ELR (cell line): ENCODE measurements at places on chromosomes 12 and 14.

DNA sequence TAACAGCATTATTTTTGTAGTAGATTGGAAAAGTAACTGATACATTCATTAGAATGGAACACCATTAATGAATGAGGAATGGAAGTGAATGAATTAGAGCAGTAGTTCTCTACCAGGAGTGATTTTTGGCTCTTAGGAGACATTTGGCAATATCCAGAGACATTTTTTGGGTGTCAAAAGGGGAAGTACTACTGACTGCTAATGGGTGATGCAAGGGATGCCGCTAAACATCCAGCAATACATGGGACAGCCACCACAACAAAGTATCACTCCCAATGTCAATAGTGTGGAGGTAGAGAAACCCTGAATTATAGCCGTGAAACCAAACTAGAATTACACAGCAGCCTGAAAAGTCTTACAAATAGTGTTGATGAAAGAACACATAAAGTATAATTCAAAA is 1.5 kb downstream of the CHURC1 start:
- no peak for DNase-seq

DNA sequence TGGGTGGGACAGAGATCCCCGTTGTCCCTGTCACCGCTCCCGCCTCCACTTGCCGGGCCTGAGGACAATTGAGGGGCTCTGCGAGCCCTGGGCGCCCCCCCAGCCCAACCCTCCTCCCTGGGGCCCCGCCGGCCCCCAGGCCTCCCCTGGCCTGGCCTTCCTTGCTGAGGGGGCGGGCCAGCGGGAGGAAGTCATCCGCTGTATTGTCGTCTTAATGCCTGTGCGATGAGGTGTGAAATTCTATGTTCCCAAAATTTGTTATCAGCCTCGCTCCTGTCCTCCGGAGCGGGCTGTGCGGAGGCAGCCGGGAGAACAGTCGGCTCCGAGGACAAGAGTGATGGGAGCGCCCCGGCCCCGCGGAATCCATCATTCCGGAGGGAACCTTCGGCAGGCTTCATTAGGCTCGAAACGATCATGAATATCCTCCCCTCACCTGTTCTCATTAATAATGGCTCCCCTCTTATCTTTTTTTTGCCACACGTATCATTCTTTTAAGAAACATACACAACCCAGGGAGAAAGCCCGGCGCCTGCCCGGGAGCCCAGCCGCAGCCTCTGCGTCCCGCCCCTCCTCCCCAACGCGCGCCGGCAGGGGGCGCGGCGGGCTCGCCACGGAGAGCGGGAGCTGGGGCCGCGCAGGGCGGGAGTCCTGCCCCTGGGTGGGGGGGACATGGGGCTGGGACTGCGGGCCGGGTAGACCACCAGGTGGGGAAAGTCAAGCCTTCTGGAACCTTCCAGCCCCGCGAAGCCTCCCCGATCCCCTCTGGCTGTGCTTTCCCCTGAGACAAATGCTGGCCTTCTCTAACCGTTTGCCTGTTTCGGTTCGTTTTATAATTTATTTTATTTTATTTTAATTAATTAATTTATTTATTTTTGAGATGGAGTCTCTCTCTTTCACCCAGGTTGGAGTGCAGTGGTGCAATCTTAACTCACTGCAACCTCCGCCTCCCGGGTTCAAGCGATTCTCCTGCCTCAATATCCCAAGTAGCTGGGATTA is 17.1 kb upstream of the DLK1 start:
- peak; percentile 25 for DNase-seq

GRCh38 chr12:77817276-77817675 is 13.4 kb upstream of the NAV3 start:
- DNase-seq, result no peak

DNA sequence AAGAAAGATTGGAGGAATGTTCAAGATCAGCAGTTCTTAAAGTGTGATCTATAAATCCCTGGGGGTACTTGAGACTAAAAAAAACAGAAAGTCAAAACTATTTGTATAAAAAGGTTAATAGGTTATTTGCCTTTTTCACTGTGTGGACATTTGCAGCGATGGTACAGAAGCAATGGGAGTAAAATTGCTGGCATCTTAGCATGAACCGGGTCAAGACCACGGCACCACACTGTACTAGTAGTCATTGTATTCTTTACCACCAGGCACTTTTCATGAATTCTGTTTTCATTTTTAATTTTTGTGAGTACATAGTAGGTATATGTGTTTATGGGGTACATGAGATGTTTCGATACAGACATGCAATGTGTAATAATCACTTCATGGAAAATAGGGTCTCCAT is 126.2 kb downstream of the IPO8 start:
- no peak for DNase-seq

DNA sequence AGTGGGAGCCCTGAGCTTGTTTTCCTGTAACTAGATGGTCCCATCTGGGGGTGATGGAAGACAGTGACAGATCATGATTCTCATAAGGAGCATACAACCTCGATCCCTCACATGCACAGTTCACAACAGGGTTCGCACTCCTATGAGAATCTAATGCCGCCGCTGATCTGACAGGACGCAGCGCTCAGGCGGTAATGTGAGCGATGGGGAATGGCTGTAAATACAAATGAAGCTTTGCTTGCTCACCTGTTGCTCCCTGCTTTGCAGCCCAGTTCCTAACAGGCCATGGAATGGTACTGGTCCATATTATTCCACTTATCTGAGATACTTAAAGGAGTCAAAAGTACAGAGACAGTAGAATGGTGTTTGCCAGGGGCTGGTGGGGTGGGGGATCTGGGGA is 9.9 kb upstream of the CEP83 start:
- no peak for DNase-seq

- peak; percentile 28 for DNase-seq
Observed at GRCh38 chr12:51028813-51029150, 2.6 kb upstream of the SLC11A2 start.

DNA sequence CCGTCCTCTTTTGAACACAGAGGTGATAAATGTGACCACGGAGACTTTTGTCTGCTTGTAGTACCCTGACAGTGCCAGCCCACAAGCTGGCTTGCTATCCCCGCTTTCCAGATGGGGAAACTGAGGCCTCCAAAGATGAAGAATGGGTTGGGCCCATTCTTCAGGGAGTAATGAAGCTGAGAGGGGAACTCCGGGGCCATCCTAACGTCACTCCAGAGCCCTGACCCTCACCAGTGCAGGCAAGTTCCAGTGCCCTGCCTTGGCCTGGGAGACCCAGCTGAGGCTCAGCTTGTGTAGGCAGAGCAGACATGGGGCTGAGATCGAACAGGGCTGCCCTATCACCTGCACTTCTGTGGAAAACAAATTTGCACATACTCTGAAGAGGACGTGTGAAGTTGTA is 277.1 kb downstream of the DPF3 start:
- DNase-seq, result no peak
